ENCODE measurements at places on chromosomes 7 and 10. TPM values are rescaled to one million over a fixed set of nuclear protein-coding genes. Genes with fewer than 3 reads are reported as not detected.

DNA sequence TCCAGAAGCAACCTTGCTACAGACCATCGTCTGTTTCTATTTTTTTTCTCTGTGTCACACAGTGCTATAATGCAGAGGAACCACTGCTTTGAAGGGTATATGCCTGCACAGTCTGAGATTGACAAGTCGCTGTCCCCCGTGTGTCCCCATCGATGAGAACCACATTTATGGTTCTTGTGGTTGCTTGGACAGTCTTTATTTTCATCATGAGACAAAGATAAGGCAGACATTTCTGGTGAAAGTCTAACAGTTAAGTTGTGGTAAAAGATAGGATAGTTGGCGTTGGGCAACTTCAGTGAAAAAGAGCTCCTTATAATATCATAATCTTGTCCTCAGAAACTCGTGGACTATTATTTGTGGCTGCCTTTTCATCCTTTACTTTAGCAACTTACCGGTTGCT is 6.3 kb upstream of the AKR1E2 start:
- no peak for DNase-seq

DNA sequence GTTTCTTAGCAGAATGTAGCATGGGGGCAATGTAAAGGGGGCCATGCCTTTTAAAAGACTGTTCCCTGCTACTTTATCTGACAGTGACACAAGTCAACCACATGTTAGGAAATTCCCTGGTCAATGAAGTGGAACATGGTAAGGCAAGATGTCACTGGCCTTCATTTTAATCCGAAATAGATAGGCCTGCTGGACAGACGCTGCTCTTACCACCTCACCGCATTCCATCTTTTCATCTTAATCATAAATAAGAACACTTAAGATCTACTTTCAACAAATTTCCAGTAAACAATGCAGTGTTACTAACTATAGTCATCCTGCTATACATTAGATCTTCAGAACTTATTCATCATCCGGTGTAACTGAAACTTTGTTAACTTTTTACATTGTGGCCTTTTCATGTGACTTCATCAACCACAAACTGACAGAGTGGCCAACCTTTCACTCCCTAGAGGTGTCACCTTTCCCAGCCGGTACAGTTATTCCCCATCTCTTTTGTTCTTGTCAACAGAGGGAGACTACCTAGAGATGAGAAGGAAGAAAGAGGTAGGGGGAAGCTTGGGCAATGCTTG is 15.6 kb downstream of the ASB4 start:
- DNase-seq, result no peak

GRCh38 chr7:35261476-35262285 is 7.8 kb upstream of the TBX20 start:
- no peak for DNase-seq

DNA sequence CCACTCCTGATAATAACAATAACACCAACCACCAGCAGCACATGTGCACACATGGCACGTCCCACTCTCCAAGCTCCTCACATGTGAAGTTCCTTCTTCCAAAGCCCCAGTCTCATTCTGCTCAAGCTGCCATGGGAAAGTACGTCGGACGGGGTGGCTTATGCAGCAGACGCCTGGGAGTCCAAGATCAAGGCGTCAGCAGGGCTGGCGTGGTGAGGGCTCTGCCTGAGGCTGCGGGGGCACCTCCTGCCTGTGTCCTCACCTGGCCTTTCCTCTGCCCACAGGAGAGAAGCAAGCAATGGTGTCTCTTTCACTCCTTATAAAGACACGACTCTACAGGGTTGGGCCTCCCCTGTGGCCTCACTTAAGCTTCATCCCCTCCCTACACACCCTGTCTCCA is 68.8 kb upstream of the INSIG1 start:
- DNase-seq, result no peak

The CTAGE4 gene
- 2.7 TPM for polyA plus RNA-seq

The WEE2 gene
- not detected for polyA plus RNA-seq

DNA sequence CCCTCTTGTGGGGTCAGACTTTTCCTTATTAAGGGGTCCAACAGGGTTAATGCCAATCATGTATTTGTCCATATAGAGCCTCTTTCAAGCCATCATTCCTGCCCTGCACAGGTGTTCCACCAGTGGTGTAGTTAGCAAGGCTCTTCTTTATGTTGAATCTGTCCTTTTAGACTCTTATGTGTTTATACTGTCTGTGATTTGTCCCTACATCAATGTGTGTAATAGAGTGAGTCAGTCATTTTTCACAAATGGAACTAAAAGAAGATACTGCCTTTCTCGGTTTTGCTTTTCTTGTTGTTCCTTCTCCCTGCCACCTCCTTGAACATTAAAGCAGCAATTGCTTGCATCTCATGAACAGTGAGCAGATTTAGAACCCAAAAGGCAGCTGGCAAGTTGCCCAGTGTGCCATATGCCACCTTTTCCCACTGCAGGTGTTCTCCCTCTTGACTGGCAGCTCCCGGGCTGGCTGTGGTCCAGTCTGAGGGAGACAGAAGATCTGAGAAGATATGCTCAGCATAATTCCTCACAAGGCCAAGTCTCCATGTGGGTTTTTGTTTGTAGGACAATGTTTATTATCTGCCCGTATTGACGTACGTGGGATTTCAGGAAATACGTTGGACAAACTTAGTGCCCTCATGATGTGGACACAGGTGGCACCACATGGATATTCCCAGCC is 154.1 kb downstream of the LHFPL3 start:
- peak; percentile 94 for DNase-seq

The FAS gene
- polyA plus RNA-seq, result 2.8 TPM

- DNase-seq, result no peak
Measured at GRCh38 chr7:126529254-126529653, 723.5 kb downstream of the GRM8 start.

DNA sequence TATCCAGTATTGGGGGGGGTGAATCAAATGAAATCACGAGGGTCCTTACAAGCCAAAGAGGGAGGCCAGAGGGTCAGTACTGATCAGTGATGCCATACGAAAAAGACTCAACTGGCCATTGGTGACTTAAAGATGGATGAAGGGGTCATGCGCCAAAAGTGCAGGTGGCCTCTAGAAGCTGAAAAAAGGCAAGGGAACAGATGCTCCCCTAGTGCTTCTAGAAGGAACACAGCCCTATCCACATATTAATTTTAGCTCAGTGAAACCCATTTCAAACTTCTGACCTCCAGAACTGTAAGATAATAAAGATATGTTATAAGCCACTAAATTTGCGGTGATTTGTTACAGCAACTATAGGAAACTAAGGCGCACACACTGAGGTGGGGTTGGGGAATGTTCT is 62.5 kb downstream of the ABI1 start:
- DNase-seq, result no peak

DNA sequence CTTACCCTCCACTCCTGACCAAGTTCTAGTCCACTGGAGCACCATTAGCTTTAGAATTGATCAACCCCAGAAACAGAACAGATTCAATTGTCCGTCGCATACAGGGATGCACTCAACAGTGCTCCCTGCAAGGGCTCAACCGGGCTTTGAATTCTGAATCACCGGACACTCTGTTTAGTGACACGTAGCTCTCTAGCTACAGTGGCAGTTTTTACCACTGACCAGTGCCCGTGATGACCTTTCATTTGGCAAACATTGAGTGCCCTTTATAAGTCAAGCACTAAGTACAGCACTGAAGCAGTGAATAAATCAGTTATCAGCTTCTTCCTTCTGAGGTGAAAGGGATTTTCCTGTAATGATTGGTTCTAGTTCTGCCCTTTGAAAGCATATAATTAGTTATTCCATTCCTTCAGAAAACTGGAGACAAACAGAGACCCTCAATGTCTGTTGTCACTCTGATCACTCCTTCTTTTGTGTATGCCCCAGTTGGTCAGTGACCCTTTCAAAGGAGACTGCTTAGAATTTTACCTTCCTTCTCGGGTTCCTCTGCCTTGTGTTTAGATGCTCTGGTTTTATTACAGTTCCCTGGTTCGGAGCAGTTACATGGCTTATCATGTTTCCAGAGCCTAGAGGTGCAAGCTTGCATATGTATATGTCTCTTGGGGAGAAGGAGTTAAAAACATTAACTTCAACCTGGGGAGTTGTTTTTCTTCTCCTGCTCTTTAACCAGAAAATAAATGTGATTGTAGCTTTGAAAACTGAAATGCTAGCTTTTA is 68.9 kb downstream of the ZNF365 start:
- no peak for DNase-seq

The ASB10 gene
- not detected for polyA plus RNA-seq

DNA sequence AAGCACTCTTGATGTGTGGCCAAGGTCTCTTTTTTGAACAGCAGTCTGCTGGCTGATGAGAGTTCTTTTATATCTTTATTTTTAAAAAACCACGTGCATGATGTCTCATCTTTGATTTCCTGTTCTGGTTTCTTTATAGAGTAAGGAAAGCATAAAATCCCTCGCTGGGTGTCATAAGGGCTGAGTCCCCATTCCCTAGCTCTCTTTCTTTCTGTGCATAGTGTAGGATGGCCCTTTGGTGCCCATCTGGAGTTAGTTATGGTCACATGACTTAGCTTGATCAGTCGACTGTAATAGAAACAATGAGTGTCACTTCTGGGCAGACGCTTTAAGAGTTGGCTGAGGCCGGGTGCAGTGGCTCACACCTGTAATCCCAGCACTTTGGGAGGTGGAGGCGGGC is 38.5 kb downstream of the GHRHR start:
- DNase-seq, result no peak

The DNAJC12 gene
- polyA plus RNA-seq, result 35.5 TPM

GRCh38 chr7:159023206-159023605 is 121.5 kb downstream of the VIPR2 start:
- DNase-seq, result peak; percentile 21

DNA sequence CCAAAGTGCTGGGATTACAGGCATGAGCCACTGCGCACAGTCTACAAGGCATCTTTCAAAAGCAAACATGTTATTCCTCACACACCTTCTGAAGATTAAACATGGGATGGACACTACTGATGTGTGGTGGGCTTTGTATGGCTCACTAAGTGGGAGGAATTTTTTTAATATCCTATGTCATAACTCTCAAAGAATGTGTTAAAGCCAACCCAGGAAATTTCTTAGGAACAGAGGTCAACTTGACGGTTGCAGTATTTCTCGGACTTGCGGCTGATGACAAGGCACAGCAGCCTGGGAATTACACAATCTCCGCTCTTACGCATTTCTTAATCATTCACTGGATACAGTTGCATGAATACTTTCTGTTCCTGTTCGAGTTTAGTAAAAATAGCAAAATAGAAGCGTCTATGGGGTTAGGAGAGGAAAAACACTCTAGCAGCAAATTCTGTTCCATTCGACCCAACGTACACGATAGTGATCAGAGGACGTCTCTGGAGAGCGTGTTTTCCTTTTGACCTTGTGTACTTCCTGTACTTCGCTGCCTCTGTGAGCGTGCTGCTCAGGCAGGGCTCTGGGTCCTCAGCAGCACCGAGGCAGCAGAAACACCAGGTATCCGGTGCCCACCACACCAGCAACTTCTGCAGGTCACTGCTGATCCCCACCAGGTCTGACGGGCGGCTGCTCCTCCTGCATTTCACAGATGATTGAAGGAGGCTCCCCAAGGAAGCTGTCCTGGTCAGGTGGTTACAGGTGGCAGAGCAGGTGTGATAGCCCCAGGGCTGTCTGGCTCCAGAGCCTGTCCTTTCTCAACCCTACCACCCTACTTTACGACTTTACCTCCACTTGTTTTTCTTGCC is 26.4 kb upstream of the SRGN start:
- no peak for DNase-seq

The EMX2 gene
- polyA plus RNA-seq, result 0.09 TPM

- DNase-seq, result no peak
Measured at GRCh38 chr7:17185690-17186070, 112.8 kb upstream of the AHR start.

DNA sequence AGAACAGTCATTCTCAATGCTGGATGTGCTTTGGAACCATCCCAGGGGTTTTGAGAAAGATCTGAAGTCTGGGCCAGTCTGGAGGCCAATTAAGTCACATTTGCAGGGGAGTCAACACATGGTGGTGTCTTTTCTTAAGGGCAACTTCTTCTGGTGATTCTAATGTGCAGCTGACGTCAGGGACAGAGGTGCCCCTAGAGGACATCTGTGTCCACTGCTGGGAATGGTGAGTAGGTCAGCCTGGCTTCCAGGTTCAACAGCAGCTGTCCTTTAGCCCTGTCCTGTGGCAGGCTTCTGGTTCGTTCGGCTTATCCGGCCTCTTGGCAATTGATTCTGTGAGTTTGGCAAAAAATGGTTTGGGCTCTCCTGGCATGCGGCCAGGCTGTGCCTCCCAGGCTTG is 269.7 kb upstream of the HABP2 start:
- DNase-seq, result no peak

The UTF1 gene
- not detected for polyA plus RNA-seq

DNA sequence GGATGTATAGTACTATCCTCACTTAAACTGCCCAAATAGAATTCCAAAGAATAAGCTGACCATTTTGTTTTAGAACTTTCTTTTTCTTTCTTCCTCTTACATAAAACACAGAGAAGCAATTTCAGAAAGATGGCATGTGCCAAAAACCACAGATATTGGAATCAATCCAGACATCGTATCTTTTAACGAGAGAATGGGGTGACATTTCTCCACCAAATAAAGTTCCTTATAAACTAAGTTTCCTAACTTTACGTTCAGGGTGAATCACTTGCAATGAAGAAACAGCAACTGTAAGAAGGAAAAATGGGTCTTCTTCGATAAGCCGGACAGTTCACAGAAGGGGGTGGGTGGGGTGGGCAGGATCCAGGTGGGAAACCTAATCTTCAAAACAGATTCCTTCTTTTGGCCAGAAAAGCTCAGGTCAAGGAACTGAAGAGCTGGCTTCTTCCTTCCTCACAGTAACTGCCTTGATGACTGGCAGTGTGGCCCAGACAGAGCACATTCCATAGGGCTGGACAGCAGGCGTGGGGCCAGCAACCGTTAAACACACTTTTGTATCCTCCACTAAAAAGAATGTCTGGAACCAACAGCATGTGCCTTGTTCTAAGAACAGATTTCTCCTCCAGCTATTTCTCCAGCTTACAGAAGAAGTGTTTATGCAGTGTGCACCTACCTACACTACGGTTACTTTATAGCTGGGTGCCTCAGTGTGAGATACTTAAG is 31.5 kb downstream of the CREB3L2 start:
- DNase-seq, result no peak

DNA sequence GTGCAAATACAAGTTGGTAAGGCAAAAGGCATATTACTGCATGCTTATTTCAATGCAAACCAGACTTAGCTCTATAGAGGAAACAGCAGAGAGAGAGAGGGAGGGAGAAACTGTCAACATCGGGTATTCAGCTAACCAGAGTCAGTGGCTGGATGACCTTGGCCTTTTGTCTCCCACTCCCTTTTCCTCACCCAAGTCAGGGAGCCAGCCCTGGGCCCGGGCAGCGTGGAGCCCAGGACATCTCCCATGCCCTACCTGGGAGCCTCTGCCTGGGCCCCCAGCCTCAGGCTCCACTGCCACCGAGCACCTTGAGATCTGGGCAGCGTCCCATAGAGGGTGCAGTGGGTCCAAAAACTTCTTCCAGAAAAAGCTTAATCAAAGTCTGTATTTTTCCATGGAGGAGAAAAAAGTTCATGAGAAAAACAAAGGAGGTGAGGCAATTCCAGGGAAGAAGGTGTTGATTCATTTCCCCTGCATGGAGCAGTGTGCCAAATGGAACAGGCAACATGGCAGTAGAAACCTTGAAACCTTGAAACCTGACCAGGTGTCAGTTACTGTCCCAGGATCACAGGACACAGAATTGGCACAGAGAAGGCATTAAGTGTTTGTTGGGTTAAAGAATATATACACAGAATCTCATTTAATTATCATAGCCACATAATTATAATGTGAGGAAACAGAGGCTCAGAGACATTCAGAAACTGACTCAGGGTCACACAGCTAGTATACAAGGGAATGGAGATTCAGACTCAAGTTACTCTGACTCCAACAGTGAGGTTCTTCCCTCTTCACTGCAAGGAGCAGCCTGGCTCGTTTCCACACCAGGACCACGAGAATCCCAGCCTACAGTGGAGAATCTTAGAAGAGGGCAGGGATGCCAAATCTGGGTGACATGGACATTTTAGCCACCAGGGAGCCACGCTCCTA is 5.8 kb upstream of the NCOA4 start:
- no peak for DNase-seq

Data from pancreas (tissue), 10 donors.